ENCODE measurements at places on chromosomes 2 and 18.

- DNase-seq = no peak
These were observed 164.1 kb downstream of the MYCN start for GRCh38 chr2:16104315-16104948.

DNA sequence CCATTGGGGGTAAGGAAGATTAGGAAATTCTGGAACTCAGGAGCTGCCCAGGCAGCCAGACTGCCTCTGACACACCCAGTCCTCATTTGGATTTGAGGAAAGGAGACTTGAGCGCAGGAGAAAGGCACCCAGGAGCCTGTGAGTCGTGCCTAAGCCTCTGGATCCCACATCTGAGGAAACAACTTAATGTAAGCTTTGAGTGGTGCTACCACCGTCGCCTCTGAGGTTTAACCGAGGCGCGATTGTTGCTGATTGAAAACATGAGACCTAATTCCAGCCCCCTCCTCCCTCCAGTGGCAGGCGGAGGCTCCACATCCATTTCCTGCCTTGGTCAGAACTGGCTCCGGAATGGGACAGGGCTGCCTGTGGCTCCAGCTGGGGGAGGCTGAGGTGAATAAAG, 176.7 kb upstream of the PKDCC start:
- DNase-seq = no peak

- DNase-seq = no peak
These were observed 943.8 kb downstream of the LRP1B start for GRCh38 chr2:141187075-141187439.

GRCh38 chr18:51712821-51713220, 515.3 kb upstream of the MEX3C start:
- no peak for DNase-seq

DNA sequence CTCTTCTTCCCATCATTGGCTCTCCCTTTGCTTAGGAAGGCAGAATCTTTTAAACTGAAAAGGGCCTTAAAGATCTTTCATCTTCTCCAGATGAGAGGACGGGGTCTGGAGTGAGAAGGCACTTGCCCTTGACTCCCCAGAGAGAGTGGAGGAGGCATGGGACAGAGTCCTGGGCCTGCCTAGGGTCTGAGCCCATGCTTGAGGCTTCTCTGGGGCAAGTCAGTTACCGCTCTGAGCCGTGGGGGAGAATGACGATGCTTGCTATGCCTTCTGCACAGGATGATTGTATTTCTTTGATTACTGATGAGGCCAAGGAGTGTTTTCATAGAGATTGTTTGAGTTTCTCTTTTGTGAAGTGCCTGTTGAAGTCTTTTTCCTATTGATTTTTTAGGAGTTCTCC, 921 bp downstream of the PLB1 start:
- no peak for DNase-seq

- DNase-seq = no peak
These were observed 28.8 kb upstream of the SULT1C4 start for GRCh38 chr2:108348816-108349570.

DNA sequence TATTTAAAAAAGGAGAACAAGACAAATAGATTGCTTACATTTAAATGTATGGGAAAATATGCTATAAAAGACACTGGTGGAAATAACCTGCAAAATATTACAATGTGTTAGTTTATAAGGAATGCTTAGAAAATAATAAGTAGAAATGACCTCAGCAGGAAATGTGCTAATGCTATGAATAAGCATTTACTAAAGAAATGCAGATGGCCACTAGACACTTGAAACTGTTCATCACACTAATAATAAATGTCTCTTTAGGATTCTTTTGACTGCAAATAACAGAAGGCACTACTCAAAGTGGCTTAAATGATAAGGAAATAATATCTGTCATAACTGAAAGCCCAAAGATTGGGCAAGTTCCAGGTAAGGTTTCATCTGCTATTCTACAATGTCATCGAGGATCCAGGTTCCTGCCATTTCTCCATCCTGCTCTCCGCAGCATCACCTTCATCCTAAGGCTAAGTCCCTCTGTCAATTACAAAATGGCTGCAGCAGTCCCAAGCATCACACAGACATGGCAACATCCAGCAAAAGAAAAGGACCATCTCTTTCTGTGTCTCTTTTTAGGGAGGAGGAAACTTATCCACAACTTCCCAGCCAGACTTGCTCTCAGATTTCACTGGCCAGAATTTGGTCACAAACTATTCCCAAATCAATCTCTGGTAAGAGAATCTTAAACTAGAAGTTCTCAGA, 21.9 kb downstream of the METTL8 start:
- DNase-seq = no peak

DNA sequence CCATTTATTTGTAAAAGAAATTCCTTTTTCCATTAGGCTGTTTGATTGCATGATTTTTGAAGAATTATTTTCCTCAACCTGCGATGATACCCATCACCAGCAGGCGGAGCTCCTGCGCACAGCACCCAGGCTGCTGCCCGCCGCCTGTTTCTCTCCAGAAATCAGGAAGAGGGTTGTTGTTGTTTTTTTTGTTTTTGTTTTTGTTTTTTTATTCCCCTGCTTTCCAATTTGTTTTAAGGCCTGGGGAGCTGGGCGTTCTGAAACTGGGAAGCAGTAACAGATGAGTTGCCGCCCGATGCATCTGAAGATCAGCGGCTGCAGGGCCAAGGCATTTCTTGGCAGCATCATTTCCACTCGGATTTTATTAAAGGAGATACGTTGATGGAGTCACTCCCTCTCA, 132.1 kb downstream of the MBP start:
- peak; percentile 70 for DNase-seq

DNA sequence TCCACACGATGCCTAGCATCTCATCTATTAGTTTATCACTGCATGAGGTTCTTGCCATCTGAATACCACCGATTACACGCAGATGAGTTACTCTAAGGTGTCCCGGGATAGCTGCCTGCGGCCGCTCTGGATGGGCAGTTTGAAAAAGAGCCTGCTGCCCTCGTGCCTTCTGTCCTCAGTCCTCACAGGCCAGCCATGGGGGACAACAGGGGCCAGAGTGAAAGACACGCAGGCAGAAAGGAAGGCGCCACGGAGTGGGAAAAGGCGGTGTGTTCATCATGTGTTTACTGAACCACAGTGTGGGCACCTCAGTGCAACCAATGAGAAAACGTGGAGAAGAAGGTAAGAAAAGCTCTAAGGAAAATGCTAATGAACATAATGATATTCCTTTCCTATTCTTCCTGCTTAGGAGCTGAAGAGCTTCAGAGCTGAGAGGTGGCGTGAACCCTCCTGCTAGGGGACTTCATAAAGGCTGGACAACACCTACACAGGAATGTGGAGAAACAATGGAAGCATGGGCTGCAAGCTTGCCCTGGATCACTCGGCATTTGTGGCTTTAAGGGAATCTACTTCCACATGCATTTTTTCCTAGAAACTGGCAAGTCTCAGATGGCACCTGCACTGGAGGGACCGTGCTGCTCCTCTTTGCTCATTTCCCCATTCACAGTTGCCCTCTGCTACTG, 50.9 kb downstream of the CABYR start:
- DNase-seq = no peak

GRCh38 chr2:49940626-49941025, 786.3 kb upstream of the FSHR start:
- no peak for DNase-seq

DNA sequence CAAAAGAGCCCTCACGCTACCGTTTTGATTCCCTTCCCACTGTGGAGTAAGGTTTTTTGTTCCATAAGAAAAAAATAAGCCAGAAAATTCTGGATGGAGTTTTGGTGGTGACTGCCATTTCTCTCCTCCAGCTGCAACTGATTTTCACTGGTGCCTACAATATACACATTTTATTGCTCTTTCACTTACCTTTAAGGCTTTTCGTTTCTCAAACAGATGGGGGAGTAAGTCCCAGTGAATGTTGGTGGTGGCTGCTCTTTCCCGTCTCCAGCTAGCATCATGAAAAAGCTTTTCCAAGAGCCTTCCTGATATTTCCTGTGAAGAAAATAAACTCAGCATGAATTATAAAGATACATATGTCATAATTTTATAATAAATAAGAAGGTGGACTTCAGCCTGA, 932.5 kb upstream of the PIK3C3 start:
- no peak for DNase-seq

- no peak for DNase-seq
These were observed 75.3 kb upstream of the DLX2 start for GRCh38 chr2:172177996-172178395.

- no peak for DNase-seq
These were observed 53.6 kb upstream of the PKDCC start for GRCh38 chr2:41994233-41994637.

- DNase-seq = no peak
These were observed 20.3 kb downstream of the PER2 start for GRCh38 chr2:238267884-238268680.

DNA sequence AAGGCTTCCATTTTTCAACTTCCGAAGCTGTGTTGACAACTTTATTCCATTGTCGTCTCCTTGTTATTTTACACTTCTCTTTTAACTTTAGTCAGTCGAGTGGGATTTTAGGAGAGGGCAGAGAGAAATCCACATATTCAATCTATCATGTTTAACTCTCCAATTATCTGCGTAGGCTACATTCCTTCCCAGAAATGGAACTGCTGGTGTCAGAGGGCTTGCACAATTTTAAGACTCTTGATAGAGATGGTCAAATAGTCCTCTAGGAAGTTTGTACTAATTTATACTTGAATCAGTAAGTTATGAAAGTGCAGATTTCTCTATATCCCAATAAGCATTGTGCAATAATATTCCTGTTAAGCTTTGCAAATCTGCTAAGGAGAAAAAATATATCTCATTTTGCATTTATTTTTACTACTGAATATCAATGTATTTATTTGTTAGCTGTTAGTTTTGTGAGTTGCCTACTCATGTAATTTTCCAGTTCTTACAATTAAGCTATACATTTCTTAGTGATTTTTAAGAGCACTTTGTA, 95.6 kb downstream of the CYP26B1 start:
- no peak for DNase-seq

GRCh38 chr18:69757733-69758132, 189.9 kb downstream of the CD226 start:
- no peak for DNase-seq

GRCh38 chr2:64950226-64951160, 38.7 kb upstream of the SLC1A4 start:
- no peak for DNase-seq

- DNase-seq = no peak
These were observed 1417.6 kb upstream of the CDH2 start for GRCh38 chr18:29594493-29594892.

DNA sequence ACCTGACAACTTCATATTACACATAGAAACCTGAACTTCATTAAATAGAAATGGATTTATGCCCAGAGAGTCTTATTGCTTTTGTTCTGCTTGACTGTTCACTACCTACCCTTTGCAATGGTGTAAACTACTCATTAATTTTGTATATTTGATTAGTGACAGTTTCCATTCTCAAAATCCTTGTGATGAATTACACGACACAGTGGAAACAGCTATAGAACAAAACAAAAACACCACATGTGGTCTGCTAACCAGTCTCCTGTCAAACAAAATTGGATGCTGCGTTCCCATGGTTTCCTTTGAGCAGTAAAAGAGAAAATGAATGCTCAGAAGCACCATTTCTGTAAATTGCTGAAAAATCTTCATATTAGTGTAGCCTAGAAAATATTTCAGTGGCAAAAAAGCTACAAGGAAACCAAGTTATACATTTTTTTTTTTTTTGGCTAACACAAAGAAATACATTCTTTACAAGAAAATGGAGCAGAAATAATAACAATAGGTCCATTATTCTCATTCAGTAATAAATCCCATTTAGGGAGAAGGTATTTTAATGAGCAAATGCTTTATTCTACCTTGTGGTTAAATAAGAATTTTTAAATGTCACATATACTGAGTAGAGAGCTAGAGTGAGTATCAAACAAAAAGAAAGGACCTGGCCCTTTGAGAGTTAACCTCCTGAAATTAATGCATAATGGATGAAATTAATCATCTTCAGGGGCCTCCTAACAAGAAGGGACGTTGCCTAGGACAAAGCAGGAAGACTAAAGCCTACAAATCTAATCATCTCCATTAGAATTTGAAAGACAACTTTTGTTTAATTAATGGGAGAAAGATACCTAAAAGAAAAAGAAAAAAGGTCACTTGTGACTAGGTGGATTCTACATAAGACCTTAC, 355.1 kb upstream of the ZC3H15 start:
- DNase-seq = no peak

GRCh38 chr18:6200204-6200774, 214.4 kb downstream of the L3MBTL4 start:
- no peak for DNase-seq

- DNase-seq = no peak
These were observed 28.1 kb downstream of the STARD7 start for GRCh38 chr2:96180521-96180920.

DNA sequence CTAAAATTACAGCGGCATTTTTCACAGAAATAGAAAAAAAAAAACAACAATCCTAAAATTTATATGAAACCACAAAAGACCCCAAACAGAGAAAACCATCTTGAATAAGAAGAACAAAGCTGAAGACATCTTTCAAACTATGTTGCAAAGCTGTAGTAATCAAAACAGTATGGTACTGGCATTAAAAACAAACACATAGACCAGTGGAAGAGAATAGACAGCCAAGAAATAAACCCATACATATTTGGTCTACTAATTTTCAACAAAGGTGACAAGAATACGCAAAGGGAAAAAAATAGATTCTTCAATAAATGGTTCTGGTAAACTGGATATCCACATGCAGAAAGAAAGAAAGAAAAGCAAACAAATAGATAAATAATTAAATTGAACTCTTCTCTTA, 9.0 kb upstream of the CCDC150 start:
- DNase-seq = no peak

DNA sequence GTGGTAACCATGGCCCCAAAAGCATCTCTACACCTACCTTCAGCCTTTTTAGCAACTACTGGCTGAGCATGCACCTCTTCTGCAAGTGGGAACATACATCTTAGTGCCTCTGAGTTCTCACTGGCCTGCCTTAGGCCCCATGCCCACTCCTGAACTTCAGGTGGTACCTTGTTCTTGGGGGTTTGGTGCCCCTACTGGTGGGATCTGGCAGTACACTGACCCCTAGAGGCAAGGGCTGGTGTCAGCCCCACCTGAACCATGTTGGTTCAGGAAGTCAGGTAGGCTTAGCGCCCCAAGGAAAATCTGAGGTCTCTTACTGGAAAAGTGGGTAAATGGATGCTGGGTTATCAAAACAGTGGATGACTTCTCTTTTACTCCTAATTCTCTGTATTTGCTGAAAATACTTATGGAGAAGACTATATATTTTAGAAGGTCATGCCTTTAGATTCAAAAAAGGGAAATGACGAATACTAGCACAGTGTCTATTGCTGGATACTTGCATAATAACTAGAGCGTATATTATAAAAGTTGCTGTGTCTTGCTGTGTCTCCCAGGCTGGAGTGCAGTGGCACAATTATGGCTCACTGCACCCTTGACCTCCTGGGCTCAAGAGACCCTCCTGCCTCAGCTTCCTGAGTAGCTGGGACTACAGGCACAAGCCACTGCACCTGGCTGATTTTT, 84.6 kb downstream of the RAB31 start:
- peak; percentile 41 for DNase-seq

- no peak for DNase-seq
These were observed 195.4 kb upstream of the KLHL14 start for GRCh38 chr18:32968248-32968647.

Data from B cell (primary cell).